Cortex of kidney (tissue), 1 donor: ENCODE measurements at places on chromosomes 5 and 9.

GRCh38 chr9:72042928-72043327, 17.5 kb downstream of the C9orf57 start:
- DNase-seq = no peak

DNA sequence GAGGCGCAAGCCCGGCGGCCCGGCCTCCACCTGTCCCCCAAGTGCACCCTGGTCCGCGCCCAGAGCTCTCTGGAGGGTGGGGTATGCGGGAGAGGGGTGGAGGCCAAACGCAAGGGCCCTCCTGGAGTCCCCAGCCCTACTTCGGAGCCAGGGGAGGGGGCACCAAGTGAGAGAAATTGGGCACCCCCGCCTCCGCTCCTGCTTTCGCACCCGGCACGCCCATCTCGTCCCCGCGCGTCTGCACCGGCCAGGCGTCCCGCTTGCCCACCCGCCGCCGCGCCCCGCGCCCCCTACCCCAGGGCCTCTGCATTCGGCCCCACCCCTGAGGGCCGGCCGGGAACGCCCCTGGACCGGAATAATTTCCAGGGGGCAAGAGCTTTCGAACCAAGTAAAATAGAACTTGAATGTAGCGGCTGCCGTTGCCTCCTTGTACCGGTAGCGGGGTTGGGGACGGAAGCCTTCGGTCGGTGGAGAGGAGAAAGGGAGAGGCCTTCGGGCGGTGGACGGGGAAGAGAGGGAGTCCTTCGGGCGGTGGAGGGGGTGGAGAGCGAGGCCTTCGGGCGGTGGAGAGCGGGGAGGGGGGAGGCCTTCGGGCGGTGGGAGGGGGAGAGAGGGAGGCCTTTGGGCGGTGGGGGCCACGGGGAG, 694 bp upstream of the PHPT1 start:
- DNase-seq = no peak

- DNase-seq = no peak
Measured at GRCh38 chr5:128262911-128263310, 179.3 kb downstream of the SLC12A2 start.

- DNase-seq = no peak
Measured at GRCh38 chr9:132983491-132984201, 5.2 kb downstream of the GFI1B start.

DNA sequence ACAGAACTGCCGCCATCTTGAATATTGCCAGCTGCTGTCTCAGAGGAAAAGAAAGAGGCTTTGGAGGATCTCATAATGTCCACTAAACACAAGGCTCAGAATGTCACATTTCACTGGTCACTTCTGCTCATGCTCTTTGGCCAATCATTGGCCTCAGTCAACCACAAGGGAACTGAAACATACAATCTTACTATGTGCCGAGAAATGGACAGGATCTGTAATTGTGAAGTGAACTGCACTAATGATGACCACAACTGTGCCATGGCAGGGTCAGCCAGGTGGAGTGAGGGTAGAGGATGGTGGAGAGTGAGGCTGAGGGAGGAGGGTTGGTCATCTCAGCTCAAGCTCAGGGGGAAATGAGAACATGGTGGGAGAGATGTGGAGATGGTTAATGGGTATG, 32.8 kb downstream of the GDNF start:
- no peak for DNase-seq

- DNase-seq = no peak
Measured at GRCh38 chr9:120791161-120791560, 2.1 kb downstream of the FBXW2 start.

- DNase-seq = no peak
Measured at GRCh38 chr5:82351754-82352145, 73.6 kb upstream of the RPS23 start.

GRCh38 chr9:124617477-124618141, 110.4 kb upstream of the NR5A1 start:
- DNase-seq = no peak
